Activated CD8-positive, alpha-beta memory T cell treated with anti-CD3 and anti-CD28 coated beads, Interleukin-2, amount 10 ng/mL, durations not matched to agents 7 days and 5 days (primary cell): ENCODE measurements at places on chromosomes 11 and 22. TPM values are rescaled to one million over a fixed set of nuclear protein-coding genes. Genes with fewer than 3 reads are reported as not detected.

C11orf86 gene
- total RNA-seq: not detected

LRRN4CL gene
- 0.15 TPM for total RNA-seq

APOA4 gene
- total RNA-seq: not detected

APOBEC3A gene
- total RNA-seq: not detected

TIGD3 gene
- total RNA-seq: 1.1 TPM

DDI1 gene
- not detected for total RNA-seq

SERHL2 gene
- 1.4 TPM for total RNA-seq

YPEL1 gene
- 7.2 TPM for total RNA-seq

CABP4 gene
- total RNA-seq: 3.4 TPM

MS4A6E gene
- not detected for total RNA-seq

ADAMTS8 gene
- total RNA-seq: not detected

APOA5 gene
- not detected for total RNA-seq

CSF2RB gene
- 26.9 TPM for total RNA-seq

CCDC188 gene
- not detected for total RNA-seq

RFPL1 gene
- total RNA-seq: not detected

CREB3L1 gene
- not detected for total RNA-seq

FAM83F gene
- not detected for total RNA-seq

CECR2 gene
- total RNA-seq: not detected

DCUN1D5 gene
- 38.4 TPM for total RNA-seq

POU2AF3 gene
- not detected for total RNA-seq

MYBPC3 gene
- not detected for total RNA-seq
